ENCODE measurements at places on chromosomes 2 and 18.
A peak's percentile ranks its signal among the peaks of the same experiment; 100 is the strongest.

DNA sequence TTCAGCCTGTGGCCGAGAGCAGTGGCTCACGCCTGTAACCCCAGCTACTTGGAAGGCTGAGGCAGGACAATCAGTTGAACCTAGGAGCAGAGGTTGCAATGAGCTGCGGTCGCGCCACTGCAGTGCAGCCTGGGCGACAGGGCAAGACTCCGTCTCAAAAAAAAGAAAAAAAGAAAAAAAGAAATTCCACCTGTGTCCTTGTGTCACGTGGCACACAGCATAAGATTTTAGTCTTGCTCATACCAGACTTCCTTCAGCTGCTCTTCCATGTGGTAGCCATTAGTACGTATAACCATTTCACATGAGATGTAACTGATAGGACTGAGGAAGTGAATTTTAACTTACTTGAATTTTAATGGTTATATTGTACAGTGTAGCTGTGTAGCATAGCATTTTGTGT is 4.0 kb downstream of the NOP58 start:
- DNase-seq, result no peak

- no peak for DNase-seq
Measured at GRCh38 chr18:63832470-63832869, 55.0 kb upstream of the SERPINB2 start.

GRCh38 chr2:202934456-202934855 is 22.4 kb downstream of the CARF start:
- DNase-seq, result no peak

DNA sequence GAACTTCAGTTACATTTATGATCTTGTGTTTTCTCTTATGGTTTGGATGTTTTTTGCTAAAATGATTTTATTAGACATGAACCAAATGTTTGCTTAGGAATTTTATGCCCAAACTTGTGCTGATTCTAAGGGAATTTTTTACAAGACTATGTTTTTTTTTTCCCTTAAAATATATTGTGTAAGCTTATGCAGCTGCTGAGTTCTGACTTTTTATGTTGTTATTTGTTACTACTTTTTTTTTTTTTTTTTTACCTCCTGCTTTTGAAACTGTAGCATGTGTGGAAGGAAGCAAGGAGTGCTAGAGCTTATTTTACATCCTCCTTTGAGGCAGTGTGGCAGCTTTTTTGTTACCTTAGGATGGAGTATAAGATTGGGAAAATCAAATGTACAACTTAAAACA is 6.0 kb upstream of the DNAH7 start:
- no peak for DNase-seq

DNA sequence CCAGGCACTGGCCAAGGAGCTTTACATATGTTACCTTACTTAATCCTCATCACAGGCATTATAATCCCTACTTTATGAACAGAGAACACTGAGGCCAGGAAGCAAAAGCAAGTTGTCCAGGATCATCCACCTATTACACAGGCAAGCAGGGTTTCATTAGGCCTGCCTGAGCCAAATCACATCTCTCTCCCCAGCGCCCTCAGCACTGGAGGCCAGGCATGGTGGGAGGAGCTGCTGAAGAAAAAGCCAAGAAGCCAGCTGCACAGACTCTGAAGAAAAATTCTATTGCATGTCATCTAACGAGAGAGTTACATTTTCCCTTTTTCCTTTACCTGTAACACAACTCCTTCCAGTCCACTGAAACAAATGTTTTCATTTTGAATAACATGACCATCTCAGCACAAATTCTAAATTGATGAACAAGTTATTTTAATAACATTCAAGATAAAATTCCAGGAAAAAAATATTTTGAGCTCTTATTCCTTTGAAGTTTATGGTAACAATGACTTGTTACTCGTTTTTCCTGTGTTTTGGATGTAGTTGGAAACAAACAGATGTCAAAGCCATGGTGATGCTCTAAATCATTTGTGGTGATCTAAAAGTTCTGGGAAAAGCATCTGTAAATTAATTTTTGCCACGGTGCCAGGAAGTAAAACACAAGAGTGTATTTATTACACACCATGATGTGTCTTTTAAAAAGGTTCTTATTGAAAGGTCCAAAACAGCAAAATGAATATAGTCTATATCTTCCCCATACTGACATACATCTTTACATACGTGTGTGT is 139.0 kb upstream of the ITGB6 start:
- no peak for DNase-seq

DNA sequence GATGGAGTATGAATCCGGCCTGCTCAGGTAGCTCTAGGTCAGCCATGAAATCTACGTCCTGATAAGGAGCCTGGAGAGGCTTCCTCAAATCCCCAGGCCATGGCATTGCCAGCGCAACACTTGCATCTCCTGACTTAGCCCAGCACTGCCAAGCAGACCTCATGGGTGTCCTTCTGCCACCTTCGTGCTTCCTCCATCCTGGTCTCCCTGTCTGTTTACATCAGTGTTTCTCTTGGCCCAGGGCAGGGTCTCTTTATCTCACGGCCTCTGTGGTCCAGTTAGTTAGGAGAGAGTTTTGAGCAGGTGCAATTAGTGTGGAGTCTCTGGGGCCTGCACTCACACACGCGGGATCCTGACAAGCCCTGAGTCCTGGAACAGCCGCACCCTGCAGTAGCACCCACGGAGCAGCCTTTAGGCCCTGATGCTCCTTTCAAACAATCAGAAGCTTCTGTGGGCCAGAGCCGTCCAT is 193.1 kb upstream of the ARL4C start:
- DNase-seq, result no peak

DNA sequence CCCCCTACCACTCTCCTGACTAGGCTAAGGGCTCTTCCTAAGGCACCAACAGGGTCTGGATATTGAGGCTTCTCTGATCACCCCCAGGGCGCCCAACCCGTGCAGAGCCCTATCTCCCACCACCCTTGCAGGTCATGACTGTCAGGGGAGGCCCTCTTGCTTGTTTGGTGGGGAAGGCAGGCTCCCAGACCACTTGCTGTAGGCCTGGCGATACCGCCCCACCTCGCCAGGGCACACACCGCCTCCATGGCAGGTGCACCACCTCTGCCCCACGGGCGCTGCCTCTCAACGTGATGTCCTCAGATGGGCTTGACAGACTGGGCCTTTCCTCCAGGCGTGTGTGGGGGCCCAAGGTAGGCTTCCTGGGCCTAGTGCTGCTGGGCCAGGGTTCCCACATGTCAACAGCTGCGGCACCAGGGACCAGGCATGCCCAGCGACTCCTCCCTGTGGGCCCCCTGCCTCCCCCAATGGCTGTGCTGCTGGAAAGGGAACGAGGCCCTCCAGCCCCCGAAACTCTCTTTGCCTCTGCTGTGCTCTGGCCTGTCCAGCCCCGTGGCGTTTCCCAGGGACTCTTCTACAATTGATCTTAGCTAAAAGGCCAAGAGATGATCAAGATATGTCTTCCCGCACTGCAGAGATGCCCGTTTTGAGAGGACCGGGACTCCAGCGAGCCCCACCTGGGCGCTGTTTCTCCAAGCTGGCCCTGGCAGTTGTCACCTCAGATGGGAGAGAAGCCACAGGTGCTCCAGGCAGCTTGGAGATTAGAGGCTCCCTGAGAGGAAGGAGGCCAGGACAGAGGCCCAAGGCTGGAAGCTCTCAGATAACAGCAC is 7.5 kb downstream of the NPPC start:
- no peak for DNase-seq

GRCh38 chr18:44691148-44691925 is 10.6 kb downstream of the SETBP1 start:
- DNase-seq, result no peak

DNA sequence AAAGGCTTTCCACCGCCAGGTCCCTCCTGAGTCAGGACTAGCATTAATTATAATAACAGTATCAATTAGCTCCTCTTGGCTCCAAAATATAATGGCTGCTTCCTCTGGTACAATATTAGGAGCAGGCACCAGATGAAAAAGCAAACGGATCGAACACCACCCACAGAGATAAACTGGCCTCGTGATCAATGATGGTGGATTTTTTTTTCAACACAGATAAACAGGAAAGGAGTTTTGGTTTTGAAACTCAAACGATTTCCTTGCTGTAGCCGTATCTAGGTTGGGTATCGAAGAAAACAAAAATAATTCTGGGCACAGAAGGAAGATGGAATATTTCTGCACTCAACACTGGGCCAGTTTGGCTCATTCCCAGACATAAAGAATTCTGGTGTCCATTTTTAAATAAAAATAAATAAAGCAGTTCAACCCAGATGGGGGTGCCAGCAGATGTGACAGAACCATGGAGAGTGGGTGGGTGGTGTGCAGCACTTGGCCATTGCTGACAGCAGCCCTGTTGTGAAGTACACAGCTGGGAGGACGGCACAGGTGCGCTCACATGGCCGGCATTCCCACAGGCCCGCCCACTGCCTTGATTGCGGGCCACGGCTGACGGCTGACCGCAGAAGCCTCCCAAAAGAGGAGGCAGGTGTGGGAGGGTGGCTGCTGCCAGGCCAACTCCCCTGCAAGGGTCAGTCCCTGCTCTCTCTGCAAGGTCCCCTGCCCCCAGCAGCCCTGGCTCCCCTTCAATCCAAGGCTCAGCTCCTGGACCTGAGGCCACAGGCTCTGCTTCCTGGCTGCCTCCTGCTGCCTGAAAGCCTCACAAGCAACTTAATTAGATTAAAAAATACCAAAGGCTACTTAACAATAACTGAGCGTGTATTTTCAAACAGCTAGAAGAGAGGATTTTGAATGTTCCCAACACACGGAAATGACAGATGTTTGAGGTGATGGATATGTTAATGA is 351.9 kb upstream of the ID2 start:
- DNase-seq, result no peak

DNA sequence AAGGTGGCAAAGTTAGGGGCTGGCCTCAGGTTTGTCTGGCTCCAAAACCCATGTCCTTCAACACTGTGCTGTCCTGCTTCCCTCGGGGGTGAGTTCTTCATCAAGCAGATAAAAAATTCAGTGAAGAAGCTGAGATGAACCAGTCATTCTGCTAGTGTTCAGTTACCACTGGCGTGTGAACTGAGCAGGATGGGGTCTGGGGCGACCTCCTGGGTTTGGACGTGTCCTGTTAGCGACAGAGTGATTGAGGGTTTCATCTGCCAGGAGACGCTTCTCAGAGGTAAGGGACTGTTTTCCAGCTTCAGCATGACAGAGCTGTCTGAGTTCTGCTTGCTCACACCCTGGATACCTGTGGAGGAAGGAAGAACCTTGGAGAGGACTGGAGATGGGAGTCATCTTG is 14.6 kb downstream of the CEP68 start:
- no peak for DNase-seq

- no peak for DNase-seq
Measured at GRCh38 chr2:239789711-239790110, 235.4 kb downstream of the NDUFA10 start.

- DNase-seq, result no peak
Measured at GRCh38 chr2:160956243-160956802, 203.9 kb upstream of the TANK start.

DNA sequence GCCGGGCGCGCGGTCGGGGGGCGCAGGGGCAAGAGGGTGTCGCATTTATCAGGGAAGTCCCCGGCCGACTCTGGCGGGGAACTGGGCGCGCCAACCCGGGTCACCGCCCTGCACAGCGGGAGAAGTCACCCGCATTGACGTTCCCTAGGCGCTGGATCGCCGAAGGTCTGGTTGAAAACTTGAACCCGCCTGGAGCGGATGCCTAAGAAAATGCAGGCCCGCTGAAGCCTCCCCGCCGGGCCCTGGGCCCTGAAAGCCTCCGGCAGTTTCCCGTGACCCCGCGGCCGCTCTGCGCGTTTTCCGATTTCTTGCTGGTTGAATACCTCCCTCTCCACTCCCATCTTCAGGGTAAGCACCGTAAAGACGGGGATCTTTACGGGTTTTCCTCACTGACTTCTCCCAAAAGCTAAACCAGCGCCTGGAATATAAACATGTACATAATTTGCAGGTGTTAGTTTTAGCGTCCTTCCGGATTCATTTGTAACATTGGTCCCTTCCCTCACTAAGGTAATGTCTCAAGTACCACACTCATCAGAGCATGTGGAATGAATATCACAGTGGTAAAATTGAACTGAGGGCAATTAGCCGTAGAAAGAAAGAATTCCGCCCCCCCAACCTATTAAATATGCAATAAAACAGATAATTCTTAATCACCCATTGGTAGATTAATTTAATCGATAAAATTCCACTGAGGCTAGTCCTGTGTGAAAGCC is 675 bp upstream of the SPIRE1 start:
- DNase-seq, result peak; percentile 64

DNA sequence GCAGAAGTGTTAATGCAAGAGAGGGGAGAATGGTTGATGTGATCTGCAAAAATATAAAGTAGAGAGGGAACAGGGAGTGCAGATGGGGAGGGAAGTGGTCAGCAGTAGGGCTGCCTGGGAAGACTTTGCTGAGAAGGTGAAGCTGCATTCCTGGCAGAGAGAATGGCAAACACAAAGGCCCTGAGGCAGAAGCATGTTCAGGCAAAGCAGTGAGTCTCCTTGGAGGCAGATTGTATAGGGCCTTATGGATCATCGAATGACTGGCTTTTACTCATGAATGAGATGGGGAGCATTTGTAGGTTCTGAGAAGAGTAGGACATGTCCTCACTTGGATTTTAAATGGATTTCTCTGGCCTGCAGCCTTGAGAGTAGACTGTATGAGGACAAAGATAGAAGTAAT is 9.5 kb downstream of the ITGA6 start:
- DNase-seq, result no peak

DNA sequence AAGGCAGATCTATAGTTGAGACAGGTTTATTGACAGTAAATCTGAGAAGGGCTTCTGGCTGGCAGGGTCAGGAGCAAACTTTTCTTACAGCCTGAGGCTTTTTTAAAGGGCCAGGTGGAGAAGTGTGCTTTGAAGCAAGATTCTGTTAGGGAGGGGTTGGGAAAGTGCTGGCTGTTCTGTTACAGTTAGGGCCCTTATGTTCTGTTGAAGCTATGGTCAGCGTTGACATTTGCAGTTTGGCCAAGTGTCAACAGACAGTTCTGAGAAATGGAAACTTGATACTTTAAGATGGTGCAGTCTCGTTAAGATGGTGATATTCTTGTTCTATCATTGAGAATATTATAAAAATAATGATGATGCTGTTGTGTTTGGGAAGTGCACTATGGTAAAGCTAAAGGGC is 154.2 kb downstream of the RDH14 start:
- no peak for DNase-seq

GRCh38 chr18:34514957-34515356 is 195.1 kb upstream of the DTNA start:
- no peak for DNase-seq

GRCh38 chr2:43391878-43392215 is 165.4 kb upstream of the ZFP36L2 start:
- DNase-seq, result no peak

- DNase-seq, result no peak
Measured at GRCh38 chr2:169999054-169999453, 171.8 kb downstream of the UBR3 start.

DNA sequence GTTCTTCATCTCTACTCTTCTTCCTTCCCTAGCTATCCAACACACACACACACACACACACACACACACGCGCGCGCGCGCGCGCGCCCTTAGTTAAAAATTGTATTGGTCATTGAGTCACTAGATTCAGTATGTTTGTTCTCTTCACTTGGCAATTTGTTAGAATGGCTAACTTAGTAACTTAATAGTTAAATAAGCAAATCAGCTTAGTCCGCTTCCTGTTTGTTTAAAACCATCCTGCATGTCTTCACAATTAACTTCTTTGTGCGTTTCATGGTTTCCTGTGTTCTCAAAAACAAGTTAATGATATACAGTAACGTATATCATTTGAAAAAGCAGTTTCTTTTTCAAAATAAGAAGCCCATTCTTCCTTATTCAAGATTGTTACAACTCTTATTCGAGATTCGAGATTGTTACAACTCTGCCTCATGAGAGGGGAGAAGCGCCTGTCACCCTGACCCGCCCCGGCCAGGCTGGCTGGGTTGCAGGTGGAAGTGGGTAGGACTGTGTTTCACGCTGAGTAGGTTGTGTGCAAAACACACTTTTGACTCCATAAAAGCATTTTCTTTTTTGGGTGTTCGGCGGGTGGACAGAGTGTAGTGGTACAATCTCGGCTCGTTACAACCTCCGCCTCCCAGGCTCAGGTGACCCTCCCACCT is 9.5 kb upstream of the CNNM3 start:
- DNase-seq, result no peak

Data from endothelial cell (in vitro differentiated cells).